ENCODE measurements at places on chromosomes 1 and 21.
A peak's percentile ranks its signal among the peaks of the same experiment; 100 is the strongest.

DNA sequence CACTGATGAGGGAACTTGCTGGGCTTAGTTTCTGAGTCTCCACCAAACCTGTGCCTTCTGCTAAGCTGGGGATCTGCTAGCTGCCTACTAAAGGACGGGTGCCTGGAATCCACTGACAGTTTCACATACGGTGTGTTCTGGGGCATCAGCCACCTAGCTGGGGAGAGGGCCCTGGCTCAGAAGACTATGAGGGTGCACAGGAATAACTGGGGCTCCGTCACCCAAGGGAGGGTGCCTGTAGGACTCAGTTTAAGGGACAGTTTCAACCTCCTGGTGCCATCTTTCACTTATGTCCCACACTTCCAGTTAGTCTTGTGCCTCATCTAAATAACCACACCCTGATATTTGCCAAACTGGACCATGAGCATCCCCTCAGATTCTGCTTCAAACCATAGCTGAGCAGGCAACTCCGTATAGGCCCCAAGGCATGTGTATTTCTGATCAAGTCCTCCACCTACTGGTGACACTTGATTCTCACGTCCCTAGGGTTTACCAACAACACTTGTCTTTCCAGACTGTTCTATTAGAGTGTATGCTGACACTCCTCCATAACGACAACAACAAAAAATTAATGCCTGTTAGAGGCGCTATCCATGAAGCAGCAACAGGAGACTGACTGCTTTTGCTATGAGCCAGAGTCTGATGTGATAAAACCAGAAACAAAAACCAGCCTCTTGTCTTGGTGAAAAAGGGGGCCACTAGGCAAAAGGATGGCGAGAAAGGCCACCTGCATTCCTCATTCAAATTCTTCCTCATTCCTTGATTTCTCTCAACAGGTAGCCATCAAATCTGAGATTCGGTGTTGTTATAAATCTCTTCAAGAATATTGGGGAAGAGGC is 55.0 kb upstream of the PAXBP1 start:
- peak; percentile 58 for DNase-seq

DNA sequence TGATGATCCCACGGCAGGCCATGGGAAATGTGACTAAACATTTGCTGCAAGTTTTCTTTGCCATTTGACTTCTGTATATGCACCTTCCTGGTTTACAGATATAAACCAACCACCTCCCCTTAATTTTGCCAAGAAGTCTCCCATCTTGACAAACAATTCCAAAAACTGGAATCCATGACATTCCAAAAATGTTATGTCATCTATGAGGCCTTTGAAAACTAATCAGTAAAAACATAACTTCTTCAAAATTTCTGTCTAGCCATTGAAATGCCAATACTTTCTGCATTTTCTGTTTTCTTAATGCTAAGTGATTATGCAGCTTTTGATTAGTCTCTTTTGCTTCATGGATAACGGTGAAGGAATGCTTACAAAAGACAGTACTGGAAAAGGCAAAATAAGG is 84.1 kb downstream of the LYST start:
- DNase-seq: no peak

GRCh38 chr1:223257856-223258550 is 106.0 kb downstream of the SUSD4 start:
- no peak for DNase-seq

GRCh38 chr1:8390707-8391106 is 72.8 kb downstream of the SLC45A1 start:
- no peak for DNase-seq

DNA sequence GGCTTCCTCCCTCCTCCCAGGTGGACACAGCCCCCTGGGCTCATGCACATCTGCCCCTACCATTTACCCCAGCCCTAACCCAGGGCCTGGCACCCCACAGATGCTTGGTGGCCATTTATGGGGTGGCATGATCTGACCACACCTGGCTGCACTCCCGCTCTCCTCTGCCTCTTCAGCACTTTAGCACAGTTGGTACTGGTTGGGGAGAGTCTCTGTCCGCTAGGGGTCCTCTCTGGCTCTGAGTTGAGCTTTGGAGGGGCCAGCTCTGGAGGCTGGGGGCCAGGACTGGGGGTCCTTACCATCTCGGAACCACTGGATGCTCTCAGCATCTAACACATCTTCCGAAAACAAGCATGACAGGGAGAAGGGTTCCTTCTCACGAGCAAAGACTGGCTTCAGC is 17.4 kb downstream of the MYOM3 start:
- no peak for DNase-seq

- no peak for DNase-seq
Observed at GRCh38 chr1:56416495-56416894, 162.9 kb downstream of the PLPP3 start.

DNA sequence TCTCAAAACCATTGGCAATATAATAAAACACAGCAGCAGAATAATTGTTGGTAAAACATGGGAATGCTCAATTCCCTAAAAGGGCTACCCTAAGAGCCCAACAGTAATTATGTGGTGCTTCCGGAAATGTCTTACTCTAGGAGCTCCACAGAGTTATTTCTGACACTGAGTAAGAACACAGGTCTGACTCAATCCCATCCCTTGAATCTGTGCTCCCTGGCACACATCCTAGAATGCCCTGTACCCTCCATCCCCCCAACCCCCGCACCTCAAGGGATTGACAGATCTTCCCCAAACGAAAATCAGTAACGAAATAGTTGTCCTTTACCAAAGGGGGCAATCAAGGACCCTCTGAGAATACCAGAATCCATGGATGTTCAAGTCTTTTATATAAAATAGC is 71.9 kb downstream of the SMYD2 start:
- DNase-seq: no peak

DNA sequence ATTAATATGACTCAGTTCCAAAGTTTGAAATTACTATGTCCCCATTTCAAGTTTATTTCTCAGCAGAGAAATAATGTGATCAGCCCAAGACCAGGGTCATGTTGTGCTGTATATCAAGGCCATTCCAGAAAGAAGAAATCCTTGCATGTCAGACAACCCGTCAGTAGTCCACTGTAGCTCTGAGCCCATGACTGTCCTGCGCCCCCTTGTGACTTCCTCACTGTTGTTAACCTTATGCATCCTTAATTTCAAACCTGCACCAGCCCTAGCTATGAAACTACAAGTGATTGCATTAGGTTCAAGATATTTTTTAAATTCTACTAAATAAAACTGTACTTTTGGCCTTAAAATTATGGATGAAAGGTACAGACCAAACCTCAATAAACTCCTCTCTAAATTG is 133.0 kb downstream of the LRRC7 start:
- DNase-seq: no peak

GRCh38 chr1:40344597-40344996 is 27.5 kb upstream of the COL9A2 start:
- DNase-seq: no peak

DNA sequence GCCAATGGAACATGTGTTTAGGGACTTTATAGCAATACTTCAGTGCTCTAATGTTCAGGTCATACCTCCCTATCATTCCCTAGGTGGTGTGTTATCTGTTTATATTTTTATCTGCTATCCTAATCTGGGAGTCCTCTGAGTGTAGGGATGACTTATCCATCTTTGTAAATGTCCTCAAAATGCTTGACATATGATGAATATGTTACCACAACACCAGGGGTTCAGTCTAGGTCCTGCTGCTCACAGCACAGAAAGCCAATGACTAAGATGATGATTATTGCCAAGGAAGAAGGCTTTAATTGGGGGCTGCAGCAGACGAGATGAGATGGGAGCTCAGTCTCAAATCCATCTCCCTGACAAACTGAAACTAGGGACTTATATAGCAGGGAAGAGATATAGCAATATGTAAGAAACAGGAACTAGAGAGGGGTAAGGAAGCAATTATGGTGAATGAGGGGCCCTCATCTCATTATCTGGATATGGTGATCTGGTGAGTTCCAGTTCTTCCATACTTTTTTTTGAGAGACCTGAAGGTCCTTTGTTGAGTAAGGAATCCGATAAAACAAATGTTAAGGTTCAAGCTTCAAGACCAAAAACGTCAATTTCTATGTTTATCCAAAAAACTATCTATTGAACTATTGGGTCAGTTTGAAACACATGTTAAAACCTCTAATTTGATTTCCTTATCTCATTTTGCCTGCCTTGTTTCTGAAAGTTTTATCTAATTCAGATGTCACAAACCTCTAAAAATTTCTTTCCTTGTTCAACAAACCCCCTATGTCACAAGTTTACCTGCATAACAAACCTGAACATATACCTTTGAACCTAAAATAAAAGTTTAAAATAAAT is 256.7 kb upstream of the CACYBP start:
- no peak for DNase-seq

GRCh38 chr1:237737448-237737847 is 153.3 kb downstream of the ZP4 start:
- no peak for DNase-seq

DNA sequence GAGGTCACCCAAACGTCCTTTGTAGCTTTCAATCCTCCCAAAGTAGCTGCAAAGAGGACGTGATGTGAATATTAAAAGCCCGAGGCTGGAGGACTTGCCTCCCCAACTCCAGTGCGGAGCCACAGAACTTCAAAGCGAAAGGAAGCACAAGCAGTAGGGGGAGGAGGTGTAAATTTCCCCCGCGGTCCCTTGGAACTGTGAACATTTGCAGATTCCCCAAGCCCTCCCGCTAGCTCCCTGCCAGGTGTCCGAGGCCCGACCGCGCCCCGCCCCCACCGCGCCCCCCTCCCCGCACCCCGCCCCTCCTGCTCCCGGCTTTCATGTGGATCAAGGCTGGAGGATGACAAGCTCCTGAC is 41.5 kb upstream of the HAO2 start:
- no peak for DNase-seq

DNA sequence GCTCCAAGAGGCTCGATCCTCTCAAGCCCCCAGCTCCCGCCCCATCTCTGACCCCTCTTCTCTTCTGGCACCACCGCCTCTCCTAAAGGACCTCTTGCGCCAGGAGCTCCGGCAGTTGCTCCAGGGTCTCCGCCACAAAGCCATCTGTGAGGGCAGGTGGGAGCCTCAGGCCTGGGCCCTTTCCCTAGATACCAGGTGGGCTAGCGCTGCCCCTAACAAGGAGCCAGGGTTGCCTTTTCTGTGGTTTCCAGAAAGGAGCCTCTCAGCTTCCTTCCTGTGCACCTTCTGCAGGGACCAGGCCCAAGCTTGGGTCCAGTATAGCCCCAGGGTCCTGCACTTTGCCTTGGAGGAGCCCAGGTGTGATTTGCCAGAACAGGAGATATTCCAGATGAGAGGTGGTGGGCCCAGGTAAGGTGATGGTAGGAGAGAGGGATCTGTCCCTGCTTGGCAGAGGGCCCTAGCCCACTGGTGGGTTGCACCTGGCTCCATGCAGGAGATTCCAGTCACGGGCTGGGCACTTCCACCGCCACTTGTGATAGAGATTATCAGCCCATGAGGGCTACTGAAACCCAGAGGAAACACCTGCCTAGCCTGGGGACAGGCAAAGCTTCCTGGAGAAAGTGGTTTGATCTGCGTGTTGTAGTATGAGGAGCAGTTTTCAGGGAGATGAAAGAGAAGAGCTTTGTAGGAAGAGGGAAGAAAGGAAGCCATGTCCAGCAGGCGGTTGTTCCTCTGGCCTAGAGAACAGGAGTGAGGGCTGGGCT is 1.0 kb downstream of the CCDC24 start:
- peak; percentile 17 for DNase-seq

DNA sequence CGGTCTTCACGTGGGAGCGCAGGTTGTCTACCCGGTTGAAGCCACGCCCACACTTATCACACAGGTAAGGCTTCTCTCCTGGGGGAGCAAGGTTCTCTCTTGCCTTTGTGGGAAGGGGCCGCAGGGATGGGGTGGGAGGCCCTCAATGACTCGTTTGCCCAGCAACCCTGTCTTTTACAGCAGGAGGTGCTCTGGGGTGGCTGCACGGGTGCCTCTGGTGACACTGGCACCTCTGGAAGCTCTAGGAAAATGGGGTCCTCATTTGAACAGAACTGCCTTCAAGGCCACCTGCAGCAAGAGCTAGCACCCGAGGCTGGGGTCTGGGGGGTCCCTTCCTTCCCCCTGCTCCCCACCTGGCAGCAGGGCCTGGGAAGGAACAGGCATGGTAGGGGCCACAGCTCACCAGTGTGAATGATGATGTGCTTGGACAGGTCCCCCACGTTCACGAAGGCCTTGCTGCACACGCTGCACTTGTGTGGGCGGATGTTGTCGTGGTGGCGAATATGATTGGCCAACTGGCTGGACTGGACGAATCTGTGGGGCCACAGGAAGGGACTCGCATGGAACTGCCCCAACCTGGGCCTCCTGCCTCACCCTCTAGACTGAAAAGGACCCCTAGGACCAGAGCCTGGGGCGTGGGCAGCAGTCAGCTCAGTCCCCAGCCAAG is 33.1 kb downstream of the ZBTB17 start:
- DNase-seq: no peak

DNA sequence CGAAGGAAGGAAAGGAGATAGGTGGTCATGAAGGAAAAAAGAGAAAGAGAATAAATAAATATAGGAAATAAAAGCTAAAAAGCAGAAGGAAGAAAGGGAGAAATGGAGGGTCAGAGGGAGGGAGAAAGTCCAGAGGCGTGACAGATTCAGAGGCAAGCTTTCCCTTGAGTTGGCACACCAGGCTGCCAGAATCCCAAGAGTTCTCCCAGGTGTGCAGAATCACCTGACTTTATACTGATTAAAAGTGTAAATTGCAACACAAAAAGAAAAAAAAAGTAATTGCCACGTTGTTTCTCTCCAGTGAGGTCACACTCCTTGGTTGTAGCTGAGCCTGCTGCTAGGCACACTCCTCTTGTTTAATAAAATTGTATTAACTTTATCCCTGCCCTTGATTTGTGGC is 669.9 kb upstream of the PKN2 start:
- no peak for DNase-seq

GRCh38 chr1:89995598-89996449 is 914 bp downstream of the ZNF326 start:
- DNase-seq: no peak

GRCh38 chr1:80214888-80215540 is 1208.5 kb upstream of the ADGRL4 start:
- DNase-seq: no peak

- DNase-seq: no peak
Observed at GRCh38 chr1:44505210-44505993, 100.3 kb downstream of the RNF220 start.

DNA sequence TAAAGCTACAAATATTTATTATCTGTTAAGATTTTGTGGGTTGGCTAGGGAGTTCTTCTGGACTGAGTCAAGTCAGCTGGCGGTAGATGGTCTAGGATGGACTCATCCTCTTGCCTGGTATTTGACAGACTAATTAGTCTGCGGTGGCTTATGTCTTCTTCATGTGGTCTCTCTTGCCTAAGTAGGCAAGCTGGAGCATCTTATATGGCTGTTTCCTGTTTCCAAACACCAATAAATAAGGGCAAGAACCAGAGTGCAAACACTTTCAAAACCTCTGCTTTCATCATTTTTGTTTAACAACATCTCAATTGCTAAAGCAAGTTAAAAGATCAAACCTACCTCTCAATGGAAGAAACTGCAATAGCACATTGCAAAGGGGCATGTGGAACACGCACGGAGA is 484.8 kb downstream of the PTPRC start:
- DNase-seq: no peak

GRCh38 chr1:24351918-24352627 is 32.9 kb downstream of the GRHL3 start:
- no peak for DNase-seq

- DNase-seq: no peak
Observed at GRCh38 chr1:184019069-184019468, 18.5 kb downstream of the COLGALT2 start.

GRCh38 chr1:189958756-189959155 is 518.9 kb downstream of the BRINP3 start:
- DNase-seq: no peak

- no peak for DNase-seq
Observed at GRCh38 chr1:46034601-46035516, 97.6 kb downstream of the PIK3R3 start.
